Tibial nerve (tissue), 4 donors: ENCODE measurements at places on chromosomes 7 and 10.

- peak; percentile 28 for DNase-seq
Observed at GRCh38 chr7:47806701-47807103, 141.6 kb downstream of the PKD1L1 start.

- no peak for DNase-seq
Observed at GRCh38 chr7:117480978-117481377, 1.2 kb downstream of the CFTR start.

GRCh38 chr10:95540514-95541052 is 20.6 kb downstream of the SORBS1 start:
- no peak for DNase-seq

DNA sequence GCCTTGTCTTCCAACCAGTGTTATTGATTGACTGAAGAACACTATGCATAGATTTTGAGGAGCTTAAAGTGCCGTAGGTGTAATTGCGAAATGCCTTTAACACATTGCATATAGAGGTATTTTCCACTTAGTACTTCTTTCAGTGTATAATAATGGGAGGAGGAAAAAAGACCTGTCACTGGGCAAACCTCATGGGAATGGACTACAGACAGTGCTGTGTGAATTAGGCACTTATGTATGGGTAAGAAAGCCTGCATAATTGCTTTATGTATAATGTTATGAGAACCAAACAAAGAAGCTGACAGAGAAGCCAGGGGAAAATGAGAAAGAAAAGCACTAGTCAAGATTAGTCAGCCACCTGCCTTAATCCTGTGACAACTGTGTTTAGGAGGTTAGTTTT is 12.4 kb upstream of the SCRN1 start:
- no peak for DNase-seq

DNA sequence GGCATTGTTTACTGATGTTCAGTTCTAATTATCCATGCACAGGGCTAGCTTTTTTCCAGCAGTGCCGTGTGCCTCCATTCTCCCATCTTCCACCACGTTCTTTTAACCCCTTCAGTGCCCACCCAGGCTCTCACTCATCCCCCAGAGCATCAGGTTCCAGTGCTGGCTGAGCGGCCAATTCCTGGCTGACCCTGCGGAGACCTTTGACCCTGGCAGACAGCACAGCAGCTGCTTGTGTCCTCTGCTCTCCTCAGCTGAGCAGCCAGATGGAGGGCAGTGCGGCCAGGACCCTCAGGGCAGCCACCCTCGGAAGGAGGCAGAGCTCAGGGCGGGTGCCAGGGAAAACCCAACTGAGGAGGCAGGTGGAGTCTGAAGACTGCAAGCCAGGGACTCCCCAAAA is 48.4 kb downstream of the ZNF503 start:
- no peak for DNase-seq
